ENCODE measurements at places on chromosomes 16 and 17.

DNA sequence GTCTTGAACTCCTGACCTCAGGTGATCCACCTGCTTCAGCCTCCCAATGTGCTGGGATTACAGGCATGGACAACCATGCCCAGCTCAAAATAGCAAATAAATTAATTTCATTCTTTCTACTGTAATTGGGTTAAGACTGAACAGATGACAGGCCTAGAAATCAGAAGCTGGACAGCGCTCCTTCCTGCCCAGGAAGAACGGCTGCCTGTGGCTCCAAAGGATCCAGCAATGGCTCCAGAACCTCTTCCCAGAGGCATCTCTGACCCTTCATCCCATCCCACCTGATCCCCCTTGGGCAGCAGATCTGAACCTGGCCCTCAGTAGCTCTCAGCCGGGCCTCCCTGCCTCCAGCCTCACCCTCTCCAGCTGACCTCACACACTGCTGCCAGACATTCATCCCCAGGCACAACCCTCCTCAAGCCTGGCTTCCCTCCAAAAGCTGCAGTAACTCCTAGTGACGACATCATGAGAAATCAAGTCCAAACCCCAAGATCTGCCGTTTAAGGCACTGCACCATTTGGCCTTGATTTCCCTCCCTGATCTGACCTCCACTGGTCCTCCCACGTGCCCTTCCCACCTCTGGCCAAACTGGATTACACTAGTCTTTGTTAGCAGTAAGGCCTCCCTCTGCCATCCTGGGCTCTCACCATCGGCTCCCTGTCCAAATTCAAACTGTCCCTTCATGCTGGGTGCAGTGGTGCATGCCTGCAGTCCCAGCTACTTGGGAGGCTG lies 3.1 kb upstream of the MIF4GD start:
- no peak for DNase-seq

- DNase-seq: no peak
Observed at GRCh38 chr17:2092253-2092652, 37.4 kb downstream of the HIC1 start.

- DNase-seq: no peak
Observed at GRCh38 chr16:50781043-50781442, 39.2 kb downstream of the CYLD start.

DNA sequence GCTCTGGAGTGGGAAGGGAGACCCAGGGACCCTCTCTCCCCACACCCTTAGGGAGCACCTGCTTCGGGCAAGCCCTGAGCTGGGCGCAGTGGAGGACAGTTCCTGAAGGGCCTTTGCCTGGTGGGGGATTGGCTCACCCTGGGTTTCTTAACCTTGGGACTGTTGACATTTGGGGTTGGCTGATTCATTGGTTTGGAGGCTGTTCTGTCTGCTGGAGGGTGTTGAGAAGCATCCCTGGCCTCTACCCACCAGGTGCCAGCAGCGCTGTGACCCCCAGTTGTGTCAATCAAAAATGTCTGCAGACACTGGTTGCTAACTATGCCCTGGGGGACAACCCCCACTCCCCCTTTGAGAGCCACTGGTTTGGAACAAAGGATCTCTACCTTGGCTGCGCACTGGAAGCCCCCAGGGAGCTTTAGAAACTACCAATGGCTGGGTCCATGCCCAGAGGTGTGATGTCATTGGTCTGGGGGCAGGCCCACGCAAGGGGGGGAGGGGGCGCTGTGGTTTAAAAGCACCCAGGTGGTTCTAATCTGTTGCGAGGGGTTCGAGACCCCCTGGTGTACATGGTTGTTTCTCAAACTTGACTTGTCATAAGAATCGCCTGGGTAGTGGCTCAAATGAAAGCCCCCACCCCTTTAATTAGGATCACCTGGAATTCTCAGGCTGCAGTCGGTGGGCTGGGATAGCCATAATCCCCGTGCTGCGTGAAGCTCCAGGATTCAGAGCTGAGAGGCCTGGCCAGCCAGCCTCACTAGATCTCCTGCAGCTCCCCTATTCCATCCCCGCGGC lies 151.9 kb upstream of the GSE1 start:
- no peak for DNase-seq

DNA sequence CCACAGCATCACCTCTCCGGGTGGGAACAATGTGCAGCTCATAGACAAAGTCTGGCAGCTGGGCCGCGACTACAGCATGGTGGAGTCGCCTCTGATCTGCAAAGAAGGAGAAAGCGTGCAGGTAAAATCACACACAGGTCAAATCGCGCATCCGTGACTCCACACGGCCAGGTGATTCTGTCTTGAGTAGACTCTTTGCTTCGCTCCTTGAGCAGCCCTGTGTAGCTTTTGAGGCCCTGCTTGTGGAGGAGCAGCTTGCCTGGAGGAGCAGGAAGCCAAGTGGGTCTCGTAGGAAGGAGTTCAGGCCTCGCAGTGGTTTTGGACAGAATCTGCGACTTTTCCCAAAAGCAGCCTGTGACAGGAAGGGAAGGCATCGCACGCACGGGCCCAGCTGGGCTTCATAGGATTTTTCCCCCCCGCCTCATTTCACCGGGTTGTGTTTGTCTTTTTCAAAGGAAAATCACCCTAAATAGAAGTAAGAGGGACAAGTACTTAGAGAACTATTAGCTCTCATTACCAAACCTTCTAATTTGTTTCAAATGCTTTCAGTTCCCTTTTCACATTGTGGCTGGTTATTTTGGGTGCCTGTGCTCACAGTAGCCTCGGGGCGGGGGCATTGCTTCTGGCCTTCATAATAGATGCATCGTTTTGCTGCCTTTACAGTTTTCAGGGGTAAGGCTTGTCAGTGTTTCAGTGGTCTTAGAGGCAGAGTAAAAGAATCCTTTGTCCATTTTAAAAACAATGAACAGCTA lies 71.5 kb downstream of the SEC14L1 start:
- no peak for DNase-seq

GRCh38 chr17:72294487-72294893 lies 173.7 kb downstream of the SOX9 start:
- no peak for DNase-seq

- DNase-seq: no peak
Observed at GRCh38 chr16:3825940-3826339, 54.6 kb downstream of the CREBBP start.

GRCh38 chr17:7557775-7558543 lies 591 bp upstream of the TNFSF13 start:
- DNase-seq: no peak

GRCh38 chr16:84421081-84421937 lies 53.0 kb downstream of the ATP2C2 start:
- no peak for DNase-seq

- DNase-seq: peak; percentile 75
Observed at GRCh38 chr17:7851438-7852261, 3.2 kb upstream of the TMEM88 start.

GRCh38 chr17:65953316-65954147 lies 238.4 kb downstream of the CEP112 start:
- no peak for DNase-seq

GRCh38 chr17:66555605-66556004 lies 253.2 kb downstream of the PRKCA start:
- no peak for DNase-seq

GRCh38 chr17:5854871-5855554 lies 215.2 kb upstream of the WSCD1 start:
- no peak for DNase-seq

- no peak for DNase-seq
Observed at GRCh38 chr16:17607075-17607509, 136.3 kb upstream of the XYLT1 start.

GRCh38 chr16:81774348-81774747 lies 4.7 kb upstream of the PLCG2 start:
- no peak for DNase-seq

DNA sequence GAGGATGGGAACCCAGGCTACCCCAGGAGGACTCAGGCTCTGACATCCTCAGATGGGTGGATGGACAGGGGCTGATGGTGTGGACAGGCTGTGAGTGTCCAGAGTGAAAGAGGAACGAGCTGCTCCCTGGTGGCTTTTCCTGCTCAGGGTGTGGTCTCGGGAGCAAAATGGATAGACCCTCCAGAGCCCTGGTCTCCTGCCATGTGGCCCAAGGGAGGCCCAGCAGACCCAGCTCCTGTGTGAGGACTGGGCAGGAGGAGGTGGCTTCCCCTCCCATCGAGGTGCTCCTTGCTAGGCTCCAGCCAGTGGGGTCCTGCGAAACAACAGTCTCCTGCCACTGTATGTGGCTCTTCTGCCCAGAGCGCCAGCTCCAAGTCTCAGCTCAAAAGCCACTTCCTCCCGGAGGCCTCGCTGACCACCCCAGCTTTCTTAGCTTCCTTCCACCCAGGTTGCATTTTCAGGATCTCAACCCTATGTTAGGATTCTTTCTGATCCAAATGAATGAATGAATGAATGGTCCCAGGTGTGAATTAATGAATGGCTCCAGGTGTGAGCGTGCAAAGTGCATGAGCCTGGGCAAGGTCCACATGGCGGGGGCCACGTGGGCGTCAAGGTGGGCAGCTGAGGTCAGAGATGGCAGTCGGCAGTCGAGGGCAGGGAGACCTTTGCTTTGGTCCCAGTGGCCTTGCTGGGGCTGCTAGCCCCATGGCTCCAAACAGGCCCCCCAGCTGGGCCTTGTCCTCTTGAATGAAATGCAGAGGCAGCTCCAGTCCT lies 120.3 kb upstream of the CIBAR2 start:
- no peak for DNase-seq

DNA sequence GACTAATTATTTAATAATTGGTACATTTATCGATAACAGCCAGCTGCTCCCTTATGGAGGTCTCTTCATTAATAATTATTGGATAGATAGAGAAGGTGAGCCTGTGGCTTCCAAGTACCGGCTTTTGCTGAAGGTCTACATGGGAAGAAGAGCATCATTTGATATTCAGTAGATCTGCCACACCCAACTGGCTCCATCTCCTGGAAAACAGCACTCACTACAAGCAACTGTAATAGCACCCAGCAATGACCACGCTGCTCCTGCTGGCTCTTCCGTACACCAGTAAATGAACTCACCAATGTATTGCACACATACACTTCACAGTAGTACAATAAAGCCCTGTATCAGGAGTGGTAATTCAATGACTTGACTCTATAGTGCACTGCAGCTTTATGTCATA lies 19.5 kb downstream of the MARVELD3 start:
- DNase-seq: no peak

- DNase-seq: no peak
Observed at GRCh38 chr17:31132977-31133376, 38.2 kb downstream of the NF1 start.

DNA sequence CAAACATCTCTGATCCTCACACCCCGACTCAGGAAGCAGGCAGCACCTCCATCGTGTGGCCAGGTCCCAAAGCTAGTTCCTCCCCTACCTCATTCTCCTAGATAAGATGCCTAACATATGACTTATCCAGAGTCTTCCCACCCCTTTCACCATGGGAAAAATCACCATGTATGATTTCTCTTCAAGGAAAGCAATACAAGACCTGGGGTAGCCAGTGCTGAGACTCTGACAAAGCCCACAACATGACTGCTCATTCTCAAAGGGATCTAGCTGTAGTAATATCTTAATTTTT lies 45.1 kb downstream of the CMTM4 start:
- no peak for DNase-seq

GRCh38 chr17:78127239-78127887 lies 1.2 kb downstream of the TMC6 start:
- no peak for DNase-seq

DNA sequence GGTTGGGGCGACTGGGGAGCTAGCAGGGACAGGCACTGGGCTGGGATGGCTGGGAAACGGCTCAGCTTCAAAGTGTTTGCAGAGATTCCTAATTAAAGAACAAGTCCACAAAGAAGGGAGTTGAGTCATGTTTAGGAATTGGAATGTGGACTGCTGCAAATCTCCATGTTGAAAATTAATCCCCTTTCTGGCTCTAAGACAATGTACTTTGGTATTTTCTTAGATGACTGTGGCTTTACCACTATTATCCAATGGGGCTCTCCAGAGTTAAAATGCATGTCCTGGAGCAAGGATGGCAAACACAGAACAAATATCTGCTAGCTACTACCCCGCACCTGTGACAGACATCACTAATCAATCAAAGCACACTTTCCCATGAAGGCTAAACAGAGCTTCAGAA lies 22.2 kb upstream of the WSCD1 start:
- no peak for DNase-seq

DNA sequence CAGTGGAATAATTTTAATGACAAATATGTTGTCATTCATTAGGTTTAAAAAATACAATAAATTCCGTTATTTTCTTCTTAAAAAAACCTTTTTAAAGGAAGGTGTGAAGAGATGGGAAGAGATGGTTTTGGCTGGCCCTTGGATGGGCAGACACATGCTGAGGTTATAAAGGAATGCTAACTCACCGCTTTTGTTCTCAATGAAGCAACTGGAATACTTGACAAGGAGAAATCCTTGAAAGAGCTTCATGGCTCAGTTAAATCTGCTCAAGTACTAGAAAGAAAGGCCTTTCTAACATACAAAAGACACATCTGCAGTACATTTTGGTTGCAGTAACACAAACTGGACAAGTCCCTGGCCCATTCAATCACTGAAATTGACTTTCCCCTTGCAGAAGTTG lies 158.3 kb upstream of the KCNJ16 start:
- DNase-seq: no peak

DNA sequence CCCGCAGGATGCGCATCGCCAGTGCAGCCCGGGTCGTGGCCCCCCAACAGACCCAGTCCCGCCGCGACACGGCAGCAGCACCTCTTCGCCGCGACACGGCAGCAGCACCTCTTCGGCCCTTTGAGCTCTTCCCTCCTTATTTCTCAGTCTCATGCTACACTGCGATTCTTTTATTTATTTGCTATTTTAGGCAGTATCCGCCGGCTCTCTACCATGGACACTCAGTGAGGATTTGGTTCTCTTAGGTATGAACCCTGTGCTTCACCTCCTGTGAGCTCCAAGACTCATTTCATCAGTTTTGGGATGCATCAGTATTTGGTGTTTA lies 8.3 kb upstream of the MAP2K3 start:
- no peak for DNase-seq

DNA sequence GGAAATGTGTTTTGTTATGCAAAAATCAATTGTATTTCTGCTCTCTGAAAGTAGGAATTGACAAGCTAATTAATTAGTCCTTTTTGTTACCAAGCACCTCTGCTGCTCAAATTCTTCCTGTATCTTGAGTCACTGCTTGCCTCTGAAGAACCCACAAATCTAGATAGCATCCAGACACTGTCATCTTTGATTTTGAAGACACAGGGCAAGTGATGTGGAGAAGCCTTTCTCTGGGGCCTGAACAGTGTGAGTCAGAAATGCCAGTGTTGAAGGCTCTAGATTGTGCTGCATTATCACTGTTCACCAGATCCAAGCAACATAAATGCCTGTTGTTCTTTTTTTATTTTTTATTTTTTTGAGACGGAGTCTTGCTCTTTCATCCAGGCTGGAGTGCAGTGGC lies 10.9 kb upstream of the ST6GALNAC1 start:
- DNase-seq: no peak

DNA sequence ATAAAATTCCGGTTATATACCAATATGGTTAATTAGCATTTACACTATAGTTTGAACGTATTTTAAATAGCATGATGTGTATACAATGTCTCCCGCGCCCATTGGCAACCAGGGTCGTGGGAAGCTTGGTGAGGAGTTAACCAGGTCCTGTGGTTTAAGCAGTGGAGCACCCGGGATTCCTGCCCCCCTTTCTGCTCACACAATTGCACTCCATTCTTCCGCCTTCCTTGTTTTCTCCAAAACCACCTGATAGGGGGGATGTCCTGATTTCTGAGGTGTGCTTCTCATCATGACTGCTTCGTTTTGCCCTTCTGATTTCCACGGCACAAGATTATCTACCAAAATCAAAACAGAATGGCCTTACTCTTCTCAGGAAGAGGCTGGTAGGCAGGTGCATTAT lies 35.8 kb downstream of the WIPI1 start:
- DNase-seq: no peak

All from stimulated activated CD8-positive, alpha-beta memory T cell treated with anti-CD3 and anti-CD28 coated beads, Interleukin-15, amount 100 ng/mL, for 24 hours (primary cell).